ENCODE measurements at places on chromosomes 2 and 18.
A peak's percentile ranks its signal among the peaks of the same experiment; 100 is the strongest.

DNA sequence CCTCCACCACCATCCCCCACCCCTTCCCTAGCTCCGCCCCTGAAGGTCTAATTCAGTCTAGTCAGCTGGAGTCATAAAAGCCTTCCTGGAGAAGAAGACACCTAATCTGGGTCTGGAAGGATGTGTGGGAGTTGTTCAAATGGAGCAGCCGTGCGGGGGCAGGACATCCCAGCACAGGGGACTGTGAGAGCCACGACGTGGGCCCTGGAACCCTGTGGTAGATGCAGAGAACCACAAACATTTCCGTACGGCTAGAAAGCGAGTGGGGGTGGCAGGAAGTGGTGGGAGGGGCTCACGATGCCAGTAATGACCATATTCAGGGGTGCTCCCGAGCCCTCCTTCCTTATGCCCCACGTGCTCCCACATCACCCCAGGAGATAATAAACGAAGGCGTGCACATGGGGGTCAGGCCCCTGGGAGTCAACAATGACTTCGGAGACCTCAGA is 20.9 kb upstream of the COL6A3 start:
- peak; percentile 62 for DNase-seq

DNA sequence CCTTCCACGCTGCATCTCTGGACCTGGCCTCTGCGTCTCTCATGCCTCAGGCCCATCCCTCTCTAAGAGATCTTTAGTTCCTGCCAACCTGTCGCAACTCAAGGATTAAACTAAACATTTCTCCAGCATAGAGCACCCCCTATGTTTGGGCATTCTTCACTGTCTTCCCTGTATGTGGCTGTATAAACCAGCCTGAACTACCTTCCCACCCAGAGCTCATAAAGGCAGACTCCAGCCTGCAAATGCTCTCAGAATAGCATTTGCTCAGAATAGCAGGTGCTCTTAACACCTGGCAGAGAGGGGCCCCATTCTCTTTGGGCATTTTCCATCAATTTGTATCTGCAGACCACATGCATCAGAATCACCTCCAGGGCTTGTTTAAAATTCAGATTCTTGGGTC is 83.4 kb downstream of the EHD3 start:
- DNase-seq, result no peak

GRCh38 chr2:100623930-100624329 is 61.1 kb downstream of the PDCL3 start:
- no peak for DNase-seq

DNA sequence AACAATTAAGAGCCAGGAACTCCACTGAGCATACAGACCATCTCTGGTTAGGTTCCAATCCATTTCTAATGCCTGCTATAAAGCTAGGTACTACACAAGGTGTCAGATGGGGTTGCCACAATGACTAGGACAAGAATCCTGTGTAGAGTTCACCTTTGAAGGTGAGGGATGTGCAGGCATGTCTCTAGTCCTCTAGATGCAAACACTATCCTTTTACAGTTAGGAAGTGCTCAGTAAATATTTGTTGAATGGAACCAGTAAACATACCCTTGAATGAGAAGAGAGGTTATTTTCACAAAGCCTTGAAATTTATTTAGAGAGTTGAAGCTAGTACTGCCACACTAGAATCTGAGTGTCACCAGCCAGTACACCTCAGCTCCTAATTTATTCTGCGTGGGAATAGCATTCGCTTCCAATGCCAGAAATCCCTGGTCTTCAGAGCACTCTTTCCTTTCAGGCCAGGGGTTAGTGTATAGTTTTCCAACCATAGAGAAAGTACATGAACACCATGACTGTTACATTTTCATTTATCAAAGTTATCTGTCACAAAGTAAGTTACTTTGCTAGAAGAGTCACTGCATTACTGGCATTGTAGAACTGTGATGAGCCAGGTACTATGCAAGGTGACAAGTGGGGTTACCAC is 48.3 kb downstream of the STAT1 start:
- no peak for DNase-seq
